Foreskin fibroblast (primary cell): ENCODE measurements at places on chromosomes 4 and X.

- no peak for DNase-seq
Observed at GRCh38 chrX:154044091-154044490, 24.4 kb upstream of the IRAK1 start.

- no peak for DNase-seq
Observed at GRCh38 chrX:110588164-110588563, 207.5 kb downstream of the CHRDL1 start.

GRCh38 chr4:126916049-126916625 lies 716.6 kb upstream of the INTU start:
- DNase-seq: no peak

- no peak for DNase-seq
Observed at GRCh38 chr4:52640808-52641565, 18.1 kb downstream of the USP46 start.
